Stimulated activated CD4-positive, alpha-beta T cell treated with anti-CD3 and anti-CD28 coated beads, TNF-alpha, amount 100 ng/mL, for 1 hour (primary cell): ENCODE measurements at places on chromosomes 1 and 21.

- no peak for DNase-seq
Observed at GRCh38 chr1:244874974-244875579, 10.7 kb upstream of the HNRNPU start.

DNA sequence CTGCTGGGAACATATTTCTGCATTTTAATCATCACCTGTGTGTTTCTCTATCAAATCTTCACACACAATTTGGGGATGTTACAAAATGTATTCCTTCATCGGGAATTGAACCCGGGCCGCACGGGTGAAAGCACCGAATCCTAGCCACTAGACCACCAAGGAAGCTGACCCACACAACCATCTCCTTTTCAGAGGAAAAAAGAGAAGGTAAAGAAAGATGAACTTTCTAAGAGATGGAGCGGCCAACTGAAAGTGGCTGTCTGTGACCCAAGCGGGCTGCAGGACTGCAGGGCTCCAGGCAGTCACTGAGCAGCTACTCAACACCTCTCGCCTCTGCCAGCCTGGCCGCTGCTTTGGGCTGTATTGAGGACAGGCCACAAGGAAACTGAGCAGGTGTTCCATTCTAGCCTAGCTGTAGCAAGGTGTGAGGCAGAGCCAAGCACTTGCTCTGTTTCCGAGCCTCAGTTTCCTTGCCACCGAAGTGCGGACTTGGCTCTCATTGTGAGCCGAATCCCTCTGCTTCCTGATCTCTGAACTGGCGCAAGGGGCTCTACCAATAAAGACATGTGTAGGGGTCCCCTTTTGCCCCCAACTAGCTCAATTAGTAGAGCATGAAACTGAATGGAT lies 156.9 kb upstream of the NBPF11 start:
- no peak for DNase-seq

- DNase-seq = no peak
Observed at GRCh38 chr1:214494706-214495105, 56.7 kb downstream of the PTPN14 start.

DNA sequence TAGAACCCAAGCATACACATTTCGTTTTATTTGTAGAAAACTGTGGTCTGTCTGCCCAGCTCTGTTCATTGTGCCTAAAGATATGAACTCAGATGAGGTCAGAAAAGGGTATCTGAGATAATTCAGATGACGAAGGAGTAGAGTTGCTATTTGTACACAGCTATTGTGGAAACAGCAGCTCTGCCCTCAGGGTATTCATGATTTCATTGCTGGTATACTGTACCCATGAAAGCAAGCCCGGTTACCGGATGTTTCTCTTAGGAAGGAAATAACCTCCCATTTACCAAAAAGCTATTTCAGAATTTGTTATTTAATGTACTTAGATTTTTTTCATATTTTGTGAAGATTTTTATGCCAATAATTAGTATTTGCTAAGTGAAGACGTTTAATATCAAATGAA lies 37.8 kb downstream of the SMAP2 start:
- DNase-seq = no peak

DNA sequence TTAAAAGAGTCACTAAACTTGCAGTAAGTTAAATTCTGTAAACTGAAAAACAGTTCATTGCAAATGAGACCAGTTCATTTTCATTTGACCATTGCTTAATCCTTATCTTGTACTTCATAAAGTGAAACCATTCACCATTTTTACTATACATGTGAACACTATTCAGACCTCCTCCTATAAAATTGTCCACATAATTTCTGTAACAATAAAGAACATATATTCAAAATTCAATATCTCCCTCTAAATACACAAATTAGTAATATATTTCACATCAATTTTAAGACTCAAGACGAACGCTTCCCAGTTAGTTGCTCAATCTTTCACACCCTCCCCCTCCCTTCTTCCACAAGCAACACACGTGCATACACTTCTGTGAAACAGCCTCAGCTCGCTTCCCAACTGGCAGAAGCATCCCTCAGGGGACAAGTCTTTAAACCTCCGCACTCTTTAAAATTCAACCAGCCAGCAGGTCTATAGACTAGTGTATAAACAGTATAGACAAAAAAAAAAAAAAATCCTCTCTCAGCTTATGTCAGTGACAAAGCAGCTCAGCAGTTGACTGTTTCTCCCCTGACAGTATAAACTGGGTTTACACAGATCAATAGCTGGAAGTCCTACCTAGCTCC lies 99.6 kb downstream of the DENND1B start:
- DNase-seq = no peak

DNA sequence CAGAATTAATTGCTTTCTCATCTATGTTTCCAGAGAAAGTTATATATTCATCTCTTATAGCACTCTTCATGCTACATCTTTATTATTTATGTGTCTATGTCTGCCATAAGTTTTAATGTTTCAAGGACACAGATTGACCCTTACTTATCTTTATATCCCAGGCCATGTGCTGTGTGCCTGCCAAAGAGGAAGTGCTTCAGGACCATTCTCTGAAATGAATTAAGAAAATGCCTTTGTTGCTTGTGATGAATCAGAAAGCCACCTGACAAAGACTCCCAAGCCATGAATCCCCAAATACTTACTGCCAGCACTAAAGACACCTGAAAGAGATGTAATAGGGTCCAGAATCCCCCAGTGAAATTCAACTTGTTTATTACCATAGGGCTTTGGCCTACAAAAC lies 342.1 kb upstream of the C1orf87 start:
- no peak for DNase-seq

DNA sequence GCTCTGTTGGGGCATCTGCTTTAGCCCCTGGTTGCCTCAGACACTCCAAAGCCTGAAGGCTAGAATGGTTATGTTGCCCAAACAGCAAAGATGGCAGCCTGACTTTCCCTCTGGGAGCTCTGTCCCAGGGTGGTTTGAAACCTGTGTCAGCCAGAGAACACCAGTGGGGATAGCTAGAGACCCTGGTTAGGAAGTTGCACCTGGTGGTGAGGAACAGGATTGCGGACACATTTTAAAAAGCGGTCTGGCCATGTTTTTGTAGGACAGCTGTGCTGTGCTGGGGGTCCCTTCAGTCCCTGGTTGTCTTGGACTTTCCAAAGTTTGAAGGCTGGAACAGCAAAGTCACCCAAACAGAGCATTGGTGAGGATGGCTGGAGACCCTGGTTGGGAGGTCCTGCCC lies 87.8 kb downstream of the DNM3 start:
- no peak for DNase-seq
